ENCODE measurements at places on chromosomes 5 and 9.

GRCh38 chr5:58800861-58801540 lies 218.1 kb downstream of the RAB3C start:
- no peak for DNase-seq

- DNase-seq, result no peak
These were observed 331.2 kb downstream of the TLE4 start for GRCh38 chr9:79902825-79903600.

DNA sequence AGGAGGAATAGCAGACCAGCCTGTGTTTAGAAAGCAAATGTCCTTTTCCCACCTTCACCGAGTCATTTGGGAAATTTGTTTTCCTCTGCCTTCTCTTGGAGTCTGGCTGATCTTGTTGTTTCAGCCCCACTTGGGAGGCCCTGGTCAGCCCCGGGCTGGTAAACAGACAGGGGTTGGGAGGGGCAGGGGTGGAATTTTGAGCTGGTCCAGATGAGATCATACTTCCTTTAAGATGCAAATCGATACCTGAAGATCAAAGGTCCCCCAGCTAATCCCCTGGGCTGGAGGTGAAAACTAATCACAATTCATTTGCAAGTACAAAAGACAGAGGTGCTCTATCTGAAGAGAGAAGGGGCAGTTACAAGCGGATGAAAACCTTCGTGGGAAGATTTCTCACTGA lies 118.4 kb downstream of the PAPPA start:
- no peak for DNase-seq

DNA sequence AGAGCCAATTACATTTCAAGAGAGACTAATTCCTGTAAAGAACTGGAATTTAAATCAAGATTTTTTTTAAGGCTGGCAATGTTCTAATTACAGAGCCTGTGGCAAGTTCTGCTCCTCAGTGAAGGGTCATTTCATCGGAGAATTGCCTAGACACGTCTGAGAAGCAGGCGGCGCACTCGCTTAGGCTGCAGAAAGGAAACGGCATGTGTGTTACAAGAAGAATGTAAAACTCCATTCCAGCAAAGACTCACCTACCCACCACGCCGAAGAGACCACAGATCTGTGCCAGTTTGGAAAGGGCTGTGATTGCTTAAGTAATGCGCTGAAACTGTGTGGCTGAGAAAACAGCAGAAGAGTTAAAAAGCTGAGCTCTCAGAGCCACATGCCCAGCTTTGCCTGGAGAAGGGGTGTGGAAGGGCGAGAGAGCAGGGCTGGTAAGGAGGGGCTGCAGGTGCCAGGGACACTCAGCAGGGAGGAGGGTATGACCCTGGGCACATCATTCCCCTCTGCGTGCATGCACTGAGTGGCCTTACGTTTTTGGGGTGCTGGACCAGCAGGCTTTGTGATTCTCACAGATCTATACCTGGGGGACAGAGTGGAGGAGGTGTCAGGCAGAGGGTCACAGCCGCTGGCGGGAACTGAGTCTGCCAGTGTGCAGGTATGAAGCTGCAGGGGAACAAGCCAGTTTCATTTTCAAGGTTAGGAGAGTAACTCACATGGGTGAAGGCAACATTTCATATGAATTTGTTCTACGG lies 17.8 kb upstream of the SLC25A51 start:
- no peak for DNase-seq

GRCh38 chr5:90226433-90227099 lies 183.0 kb downstream of the CETN3 start:
- DNase-seq, result no peak

DNA sequence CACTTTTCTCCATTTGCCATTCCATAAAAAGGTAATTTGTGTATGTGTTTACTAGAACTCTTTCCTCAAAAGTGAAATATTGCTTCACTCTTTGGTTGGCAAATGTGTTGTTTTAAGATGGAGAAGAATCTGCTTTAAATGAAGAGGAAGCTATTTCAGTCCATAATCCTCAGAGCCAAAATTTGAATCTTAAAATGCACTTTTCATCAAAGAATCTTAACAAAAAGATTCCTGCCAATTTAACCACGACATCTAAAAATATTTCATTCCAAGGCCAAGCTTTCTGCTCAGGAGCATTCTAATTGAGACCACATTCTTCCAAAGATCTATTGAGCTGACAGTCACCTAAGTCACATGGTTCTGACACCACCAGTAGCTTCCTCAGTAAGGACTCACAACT lies 7.5 kb downstream of the GABRB2 start:
- no peak for DNase-seq

GRCh38 chr5:153350175-153350883 lies 140.1 kb upstream of the GRIA1 start:
- no peak for DNase-seq

GRCh38 chr5:137360607-137361006 lies 138.5 kb downstream of the SPOCK1 start:
- no peak for DNase-seq

GRCh38 chr5:36607114-36607571 lies 737 bp downstream of the SLC1A3 start:
- no peak for DNase-seq

GRCh38 chr5:140420665-140421361 lies 19.2 kb downstream of the ANKHD1 start:
- DNase-seq, result no peak

DNA sequence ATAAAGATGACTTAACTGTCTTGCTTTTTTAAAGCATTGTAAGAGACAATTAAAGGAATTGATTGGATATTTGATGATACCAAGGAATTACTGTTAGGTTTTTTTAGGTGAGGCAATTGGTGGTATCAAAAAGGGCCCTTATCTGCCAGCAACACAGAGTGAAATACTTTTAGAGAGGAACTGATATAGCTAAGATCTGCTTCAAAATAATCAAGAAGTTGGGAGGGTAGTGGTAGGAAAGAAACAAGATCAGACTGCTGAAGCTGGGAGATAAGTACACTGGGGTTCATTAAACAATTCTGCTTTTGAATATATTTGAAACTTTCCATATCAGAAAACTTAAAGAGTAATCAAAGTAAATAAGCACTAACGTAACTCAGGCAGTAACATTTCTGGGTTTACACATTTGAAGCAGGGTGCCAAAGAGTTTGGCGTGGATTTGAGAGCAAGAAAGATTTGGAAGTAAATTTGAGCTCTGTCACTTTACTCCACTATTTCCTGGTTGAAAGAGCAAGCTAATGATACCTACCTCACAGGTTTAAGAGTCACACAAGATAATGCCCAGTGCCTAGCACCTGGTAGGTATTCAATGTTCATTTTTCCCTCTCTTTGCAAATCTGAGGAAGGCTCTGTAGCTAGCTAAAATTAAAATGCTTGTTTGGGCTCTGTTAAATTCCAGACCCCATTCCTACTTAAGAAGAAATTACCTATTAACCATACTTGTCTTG lies 6.9 kb downstream of the ERMP1 start:
- no peak for DNase-seq

DNA sequence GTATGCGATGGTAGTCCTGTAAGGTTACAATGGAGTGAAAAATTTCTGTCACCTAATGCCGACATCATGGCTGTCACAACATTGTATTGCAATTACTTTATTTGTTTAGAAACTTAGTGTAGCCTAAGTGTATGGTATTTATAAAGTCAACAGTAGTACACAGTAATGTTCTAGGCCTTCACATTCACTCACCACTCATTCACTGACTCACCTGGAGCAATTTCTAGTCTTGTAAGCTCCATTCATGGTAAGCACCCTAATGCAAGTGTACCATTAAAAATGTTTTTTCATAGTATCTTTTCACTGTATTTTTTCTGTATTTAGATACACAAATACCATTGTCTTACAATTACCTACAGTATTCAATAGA lies 58.5 kb downstream of the ATP10B start:
- no peak for DNase-seq

GRCh38 chr9:95778957-95779356 lies 96.5 kb upstream of the ERCC6L2 start:
- no peak for DNase-seq

DNA sequence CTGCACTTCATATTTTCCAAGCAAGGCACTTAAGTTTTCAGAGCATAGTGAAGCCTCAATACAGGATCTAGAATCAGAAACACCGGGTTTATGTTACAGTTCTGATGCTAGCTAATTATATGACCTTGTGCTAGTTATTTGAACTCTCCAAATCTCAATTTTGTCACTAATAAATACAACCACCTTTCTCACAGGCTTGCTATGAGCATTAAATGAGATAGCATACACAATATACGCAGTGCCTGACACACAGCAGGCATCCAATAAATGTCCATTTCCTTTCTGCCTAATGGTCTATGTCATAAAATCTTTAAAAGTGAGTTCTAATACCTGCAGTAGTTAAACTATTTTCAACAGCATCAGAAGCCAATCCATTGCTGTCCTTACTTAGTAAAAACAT lies 32.9 kb downstream of the NADK2 start:
- DNase-seq, result no peak

GRCh38 chr5:36694351-36694750 lies 87.9 kb downstream of the SLC1A3 start:
- no peak for DNase-seq

- DNase-seq, result no peak
These were observed 400.0 kb upstream of the SLC24A2 start for GRCh38 chr9:20188616-20189369.

GRCh38 chr5:66987126-66987525 lies 209.5 kb downstream of the CD180 start:
- no peak for DNase-seq

DNA sequence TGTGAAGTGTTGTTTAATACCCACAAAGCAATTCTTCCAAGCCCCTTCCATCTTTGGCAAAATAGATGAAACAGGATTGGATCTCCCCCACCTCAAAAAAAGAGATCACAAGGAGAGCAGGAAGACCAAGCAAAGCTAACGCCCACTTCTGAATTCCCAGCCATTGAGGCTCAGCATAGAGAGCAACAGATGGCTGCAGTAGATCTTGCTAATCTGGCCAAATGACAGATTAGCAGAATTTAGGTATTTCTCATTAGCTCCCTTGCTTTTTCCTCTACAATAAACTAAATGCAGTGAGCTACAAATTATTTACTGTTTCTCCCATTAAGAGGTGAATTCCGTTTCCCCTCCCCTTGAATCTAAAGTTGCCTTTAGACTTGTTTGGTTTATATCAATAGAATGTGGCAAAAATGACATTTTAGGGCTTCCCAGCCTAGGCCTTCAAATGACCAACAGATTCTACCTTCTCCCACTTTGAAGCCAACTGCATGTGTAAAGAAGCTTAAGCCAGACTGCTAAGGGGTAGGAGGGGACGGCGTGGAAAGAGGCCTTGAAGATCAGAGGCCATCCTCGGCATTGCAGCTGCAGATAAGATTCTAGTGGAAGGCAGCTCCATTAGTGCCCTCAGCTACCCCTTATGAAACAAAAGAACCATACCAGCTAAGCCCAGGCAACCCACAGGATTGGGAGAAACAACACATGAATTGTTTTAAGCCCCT lies 56.8 kb upstream of the CPEB4 start:
- no peak for DNase-seq

GRCh38 chr5:378301-378891 lies 56.9 kb downstream of the AHRR start:
- no peak for DNase-seq

DNA sequence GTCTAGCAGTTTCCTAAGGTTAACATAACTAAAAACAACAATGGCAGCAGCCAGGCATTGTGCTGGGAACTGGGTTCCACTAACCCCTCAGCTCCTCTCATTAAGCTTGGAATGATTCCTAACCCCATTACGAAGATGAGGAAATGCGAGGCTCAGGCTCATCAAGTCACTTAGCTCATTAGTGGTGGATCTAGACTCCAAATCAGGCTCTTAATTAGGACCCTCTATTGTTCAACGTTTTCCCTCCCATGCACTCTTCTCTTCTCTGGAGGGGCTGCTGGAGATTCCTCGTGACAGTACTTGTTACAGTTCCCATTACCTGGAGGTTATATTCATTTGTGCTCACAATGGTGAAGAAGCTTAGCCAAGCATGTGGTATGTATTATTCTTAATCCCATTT lies 6.5 kb downstream of the TAS2R1 start:
- no peak for DNase-seq

DNA sequence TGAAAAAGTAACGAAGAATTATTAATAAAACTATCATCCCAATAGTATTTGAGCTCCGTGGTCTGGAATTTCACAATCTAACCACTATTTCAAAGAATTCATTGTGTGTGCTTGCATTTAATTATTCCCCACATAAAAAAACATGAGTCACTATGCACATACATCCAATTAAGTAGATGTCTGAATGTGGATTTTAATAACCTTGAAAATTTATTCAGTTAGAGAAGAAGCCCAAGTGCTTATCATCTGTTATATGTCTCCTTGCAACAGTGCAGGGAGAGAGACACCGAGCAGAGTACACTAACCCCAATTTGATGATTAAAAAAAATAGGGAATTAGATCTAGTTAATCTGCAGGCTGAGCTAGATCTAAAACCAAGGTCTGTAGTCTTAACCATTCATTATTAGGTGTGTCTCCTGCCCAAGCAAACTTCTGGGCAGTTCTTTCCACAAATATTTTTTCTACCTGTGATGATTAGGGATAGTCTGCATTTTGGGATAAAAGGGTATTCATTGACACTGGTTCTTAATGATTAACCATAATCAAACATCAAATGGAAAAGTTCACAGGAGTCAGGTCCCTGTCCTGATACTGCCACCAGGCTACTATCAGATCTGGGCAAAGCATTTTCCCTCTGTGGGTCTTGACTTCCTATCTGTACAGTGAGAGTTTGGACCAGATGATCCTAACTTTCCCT lies 164.2 kb downstream of the GRIA1 start:
- no peak for DNase-seq

DNA sequence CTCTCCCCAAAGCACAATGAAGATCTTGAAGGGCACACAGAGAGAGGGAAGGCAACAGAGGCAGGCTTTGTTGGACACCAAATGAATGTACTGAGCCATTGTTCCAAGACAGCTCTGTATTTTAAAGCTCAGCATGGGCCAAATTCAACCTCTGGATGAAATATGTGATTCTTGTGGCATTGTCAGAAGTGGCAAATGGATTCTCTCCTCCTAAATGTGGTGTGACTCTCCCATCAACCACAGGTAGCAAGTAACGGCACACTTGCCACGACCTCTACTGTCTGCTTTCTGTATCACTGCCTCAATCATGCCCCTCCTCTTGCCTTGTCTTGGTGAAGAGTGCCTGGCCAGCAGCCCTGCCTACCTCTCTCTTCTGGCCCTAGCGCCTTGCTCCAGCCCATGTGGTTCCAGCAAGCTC lies 6.1 kb upstream of the MOB3B start:
- no peak for DNase-seq

DNA sequence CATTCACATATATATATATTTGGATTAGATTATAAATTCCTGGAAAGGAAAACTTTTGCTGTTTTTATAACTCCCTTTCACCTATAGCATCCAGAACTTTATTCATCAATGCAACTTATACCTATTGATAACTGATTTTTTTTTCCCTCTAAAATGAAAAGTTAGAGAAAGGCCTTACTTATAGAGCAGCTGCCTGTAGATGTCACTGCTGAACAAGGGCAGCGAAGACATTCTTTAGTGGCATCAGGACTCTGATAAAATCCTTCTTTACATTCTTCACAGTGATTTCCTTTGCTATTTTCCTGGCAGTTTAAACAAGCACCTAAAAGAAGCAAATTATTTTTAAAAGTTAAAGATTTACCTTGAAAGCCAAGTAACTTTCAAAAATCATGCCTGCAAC lies 32.3 kb upstream of the CDK5RAP2 start:
- no peak for DNase-seq

- DNase-seq, result no peak
These were observed 20.7 kb upstream of the ANKRD34B start for GRCh38 chr5:80590766-80591165.

GRCh38 chr9:311841-312240 lies 97.2 kb downstream of the DOCK8 start:
- DNase-seq, result no peak

Measured in stimulated activated CD4-positive, alpha-beta T cell treated with anti-CD3 and anti-CD28 coated beads, TNF-alpha, amount 100 ng/mL, for 1 hour (primary cell).